ENCODE measurements at places on chromosomes 6 and 20. TPM values are rescaled to one million over a fixed set of nuclear protein-coding genes. Genes with fewer than 3 reads are reported as not detected.

APOBEC2 gene
- total RNA-seq = 0.34 TPM

KIAA1755 gene
- 2.0 TPM for total RNA-seq

TEAD3 gene
- total RNA-seq = 19.2 TPM

TTBK1 gene
- total RNA-seq = 0.31 TPM

MCHR2 gene
- total RNA-seq = not detected

GSTA3 gene
- 3.0 TPM for total RNA-seq

GNMT gene
- total RNA-seq = 1.0 TPM

SIRPB1 gene
- total RNA-seq = 1.2 TPM

RSPO3 gene
- total RNA-seq = 5.5 TPM

TRMT11 gene
- total RNA-seq = 46.1 TPM

FAM120B gene
- 35.6 TPM for total RNA-seq

APCDD1L gene
- total RNA-seq = 0.74 TPM

DUSP15 gene
- total RNA-seq = 4.1 TPM

ISM1 gene
- total RNA-seq = 13.6 TPM

SLC22A1 gene
- total RNA-seq = 2.5 TPM

CLPSL1 gene
- not detected for total RNA-seq

ZSCAN16 gene
- 7.1 TPM for total RNA-seq

RGS17 gene
- total RNA-seq = 0.64 TPM

CGAS gene
- total RNA-seq = 8.9 TPM

RFX6 gene
- total RNA-seq = not detected

LYRM2 gene
- total RNA-seq = 38.1 TPM

TMEM30A gene
- total RNA-seq = 164 TPM

XKR7 gene
- total RNA-seq = 0.12 TPM

SPATS1 gene
- 4.4 TPM for total RNA-seq

C6orf52 gene
- 3.5 TPM for total RNA-seq

EYA2 gene
- 4.4 TPM for total RNA-seq

EPB41L1 gene
- total RNA-seq = 50.1 TPM

CCNC gene
- 46.4 TPM for total RNA-seq

C20orf202 gene
- total RNA-seq = 1.0 TPM

TOMM6 gene
- 172 TPM for total RNA-seq

REM1 gene
- 7.1 TPM for total RNA-seq

WFDC13 gene
- not detected for total RNA-seq

SLC26A8 gene
- total RNA-seq = 0.34 TPM

TFAP2D gene
- total RNA-seq = not detected

LSM2 gene
- 22.0 TPM for total RNA-seq

All from lung (tissue), 17 donors.